A673 (cell line): ENCODE measurements at places on chromosomes 2 and 18.
A peak's percentile ranks its signal among the peaks of the same experiment; 100 is the strongest.

GRCh38 chr2:26412091-26412673, 10.5 kb downstream of the DRC1 start:
- no peak overlapping the region for H3K27ac ChIP-seq
- DNase-seq, result no peak
- no peaks in the 10 kb centered on the region for H3K4me1 ChIP-seq

GRCh38 chr2:45178359-45178758, 169.1 kb upstream of the SIX2 start:
- H3K36me3 ChIP-seq, result no peaks in the 10 kb centered on the region
- no peak overlapping the region for H3K27ac ChIP-seq
- H3K4me1 ChIP-seq, result peaks cover 3% of the 10 kb centered on the region
- no peak overlapping the region for H3K4me3 ChIP-seq
- H3K27me3 ChIP-seq, result peaks cover 12% of the 10 kb centered on the region
- no peak for DNase-seq

GRCh38 chr2:63882395-63883105, 40.9 kb downstream of the UGP2 start:
- H3K27me3 ChIP-seq, result no peaks in the 10 kb centered on the region
- H3K4me1 ChIP-seq, result peaks cover 7% of the 10 kb centered on the region
- peaks cover 31% of the 10 kb centered on the region for H3K36me3 ChIP-seq

- no peaks in the 10 kb centered on the region for H3K27me3 ChIP-seq
- no peaks in the 10 kb centered on the region for H3K36me3 ChIP-seq
- peak overlapping the region; percentile 71 for H3K4me3 ChIP-seq
- H3K4me1 ChIP-seq, result peaks cover 4% of the 10 kb centered on the region
Measured at GRCh38 chr18:49814147-49814499, 790 bp upstream of the ACAA2 start.

GRCh38 chr2:109243526-109244303, 114.7 kb downstream of the SH3RF3 start:
- no peak for DNase-seq
- H3K36me3 ChIP-seq, result no peaks in the 10 kb centered on the region
- H3K4me1 ChIP-seq, result no peaks in the 10 kb centered on the region
- H3K4me3 ChIP-seq, result no peak overlapping the region
- H3K27ac ChIP-seq, result no peak overlapping the region

GRCh38 chr2:168583064-168583709, 127.1 kb downstream of the CERS6 start:
- H3K4me1 ChIP-seq, result no peaks in the 10 kb centered on the region
- no peak overlapping the region for H3K27ac ChIP-seq
- H3K36me3 ChIP-seq, result no peaks in the 10 kb centered on the region
- no peak for DNase-seq

- no peaks in the 10 kb centered on the region for H3K4me1 ChIP-seq
- no peak overlapping the region for H3K27ac ChIP-seq
- H3K4me3 ChIP-seq, result no peak overlapping the region
- no peaks in the 10 kb centered on the region for H3K36me3 ChIP-seq
- no peak for DNase-seq
Measured at GRCh38 chr18:6997808-6998207, 119.8 kb downstream of the LAMA1 start.

GRCh38 chr2:111689174-111689573, 194.8 kb downstream of the ANAPC1 start:
- no peak overlapping the region for H3K27ac ChIP-seq
- no peaks in the 10 kb centered on the region for H3K27me3 ChIP-seq
- no peak overlapping the region for H3K4me3 ChIP-seq
- no peaks in the 10 kb centered on the region for H3K36me3 ChIP-seq
- DNase-seq, result no peak

GRCh38 chr2:98034745-98035144, 39.0 kb upstream of the TMEM131 start:
- no peaks in the 10 kb centered on the region for H3K4me1 ChIP-seq
- DNase-seq, result no peak
- H3K27ac ChIP-seq, result no peak overlapping the region
- no peaks in the 10 kb centered on the region for H3K27me3 ChIP-seq

DNA sequence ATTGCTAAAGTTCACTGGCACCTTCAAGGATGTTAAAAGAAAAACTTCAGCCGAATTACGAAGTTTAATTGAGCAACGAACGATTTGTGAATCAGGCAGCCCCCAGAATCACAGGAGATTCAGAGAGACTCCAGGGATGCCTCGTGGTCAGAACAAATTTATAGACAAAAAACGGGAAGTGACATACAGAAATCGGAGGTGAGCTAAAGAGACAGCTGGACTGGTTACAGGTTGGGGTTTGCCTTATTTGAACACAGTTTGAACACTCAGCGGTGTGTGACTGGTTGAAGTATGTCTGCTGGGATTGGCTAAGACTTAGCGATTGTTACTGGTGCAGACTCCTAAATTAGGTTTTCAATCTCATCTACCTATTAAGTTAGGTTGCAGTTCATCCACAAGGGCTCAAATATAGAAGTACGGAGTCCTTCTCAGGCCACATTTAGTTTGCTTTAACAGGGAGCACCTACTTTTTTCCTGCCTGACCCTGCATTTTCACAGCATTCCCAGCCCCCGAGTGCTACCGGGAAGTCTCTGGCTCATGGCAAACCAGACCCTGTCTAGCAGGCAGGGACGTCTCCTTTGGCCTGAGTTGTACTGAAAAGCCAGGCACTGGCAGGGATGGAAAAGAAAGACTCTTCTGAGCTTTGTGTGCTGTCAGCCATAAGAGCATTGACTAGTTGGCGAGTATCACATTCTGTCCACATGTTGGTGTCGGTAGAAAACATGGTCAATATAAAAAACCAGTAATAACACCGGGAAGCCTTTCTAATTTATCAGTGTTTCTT, 41.1 kb downstream of the CDCA7 start:
- peaks cover 18% of the 10 kb centered on the region for H3K27me3 ChIP-seq
- no peak overlapping the region for H3K27ac ChIP-seq
- no peak overlapping the region for H3K4me3 ChIP-seq
- no peaks in the 10 kb centered on the region for H3K4me1 ChIP-seq
- no peaks in the 10 kb centered on the region for H3K36me3 ChIP-seq

GRCh38 chr2:98730053-98730706, 752 bp downstream of the MGAT4A start:
- H3K4me3 ChIP-seq, result peak overlapping the region; percentile 43
- no peak overlapping the region for H3K27ac ChIP-seq
- H3K4me1 ChIP-seq, result no peaks in the 10 kb centered on the region
- H3K27me3 ChIP-seq, result peaks cover 68% of the 10 kb centered on the region
- no peaks in the 10 kb centered on the region for H3K36me3 ChIP-seq

DNA sequence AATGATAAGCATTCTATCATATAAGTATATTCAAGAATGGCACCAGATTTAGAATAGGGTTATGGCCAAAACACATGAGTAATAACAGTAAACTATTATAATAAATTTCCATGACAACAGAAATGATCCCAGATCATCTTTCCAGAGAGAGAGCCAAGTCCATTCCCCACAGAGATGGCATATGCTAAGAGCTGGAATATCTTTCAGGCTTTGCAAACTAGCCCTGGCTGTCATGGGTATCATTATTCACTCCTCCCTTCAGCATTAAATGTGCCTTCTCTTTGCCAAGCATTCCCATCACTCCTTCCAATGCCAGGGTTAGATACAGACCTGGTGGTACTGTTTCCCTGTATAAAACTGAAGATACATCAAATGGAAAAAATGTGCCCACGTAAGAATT, 10.9 kb downstream of the FEZ2 start:
- no peak overlapping the region for H3K27ac ChIP-seq
- no peak overlapping the region for H3K4me3 ChIP-seq
- no peak for DNase-seq
- peaks cover 14% of the 10 kb centered on the region for H3K4me1 ChIP-seq

GRCh38 chr2:217735034-217735433, 267.8 kb downstream of the TNS1 start:
- H3K36me3 ChIP-seq, result no peaks in the 10 kb centered on the region
- no peak overlapping the region for H3K27ac ChIP-seq
- H3K27me3 ChIP-seq, result no peaks in the 10 kb centered on the region

GRCh38 chr2:150606380-150607060, 119.1 kb upstream of the RND3 start:
- no peak for DNase-seq
- H3K36me3 ChIP-seq, result no peaks in the 10 kb centered on the region
- peaks cover 9% of the 10 kb centered on the region for H3K4me1 ChIP-seq
- H3K4me3 ChIP-seq, result no peak overlapping the region
- no peaks in the 10 kb centered on the region for H3K27me3 ChIP-seq

GRCh38 chr2:66550826-66551225, 115.9 kb downstream of the MEIS1 start:
- H3K4me3 ChIP-seq, result no peak overlapping the region
- peaks cover 20% of the 10 kb centered on the region for H3K36me3 ChIP-seq
- H3K27ac ChIP-seq, result no peak overlapping the region
- DNase-seq, result no peak
- H3K27me3 ChIP-seq, result no peaks in the 10 kb centered on the region

- H3K27me3 ChIP-seq, result peaks cover 6% of the 10 kb centered on the region
- DNase-seq, result no peak
- H3K4me1 ChIP-seq, result no peaks in the 10 kb centered on the region
- no peak overlapping the region for H3K27ac ChIP-seq
Measured at GRCh38 chr2:129667577-129667976, 311.9 kb upstream of the RAB6C start.

GRCh38 chr2:179348906-179349305, 84.3 kb upstream of the SESTD1 start:
- no peaks in the 10 kb centered on the region for H3K36me3 ChIP-seq
- peaks cover 6% of the 10 kb centered on the region for H3K4me1 ChIP-seq
- H3K27ac ChIP-seq, result no peak overlapping the region
- no peaks in the 10 kb centered on the region for H3K27me3 ChIP-seq

GRCh38 chr2:31296641-31297287, 62.8 kb downstream of the EHD3 start:
- no peaks in the 10 kb centered on the region for H3K4me1 ChIP-seq
- DNase-seq, result no peak
- H3K27me3 ChIP-seq, result no peaks in the 10 kb centered on the region
- H3K36me3 ChIP-seq, result no peaks in the 10 kb centered on the region

GRCh38 chr2:206260188-206261012, 14.1 kb upstream of the ZDBF2 start:
- H3K4me1 ChIP-seq, result no peaks in the 10 kb centered on the region
- no peak overlapping the region for H3K4me3 ChIP-seq
- peaks cover 92% of the 10 kb centered on the region for H3K27me3 ChIP-seq
- DNase-seq, result peak; percentile 31
- H3K27ac ChIP-seq, result no peak overlapping the region

GRCh38 chr2:40259900-40260299, 192.0 kb downstream of the SLC8A1 start:
- H3K4me1 ChIP-seq, result no peaks in the 10 kb centered on the region
- H3K4me3 ChIP-seq, result no peak overlapping the region
- H3K27me3 ChIP-seq, result peaks cover 6% of the 10 kb centered on the region
- no peak for DNase-seq

GRCh38 chr2:222311319-222311977, 12.7 kb upstream of the PAX3 start:
- peaks cover 44% of the 10 kb centered on the region for H3K4me1 ChIP-seq
- no peak overlapping the region for H3K27ac ChIP-seq
- no peak for DNase-seq

GRCh38 chr2:65231892-65232477, 4.4 kb downstream of the ACTR2 start:
- no peaks in the 10 kb centered on the region for H3K27me3 ChIP-seq
- peaks cover 14% of the 10 kb centered on the region for H3K36me3 ChIP-seq
- peak overlapping the region; percentile 70 for H3K27ac ChIP-seq
- peak; percentile 33 for DNase-seq
- no peak overlapping the region for H3K4me3 ChIP-seq

- H3K27ac ChIP-seq, result no peak overlapping the region
- H3K27me3 ChIP-seq, result peaks cover 10% of the 10 kb centered on the region
- no peaks in the 10 kb centered on the region for H3K36me3 ChIP-seq
- no peak overlapping the region for H3K4me3 ChIP-seq
Measured at GRCh38 chr2:238816291-238816690, 31.6 kb upstream of the TWIST2 start.

DNA sequence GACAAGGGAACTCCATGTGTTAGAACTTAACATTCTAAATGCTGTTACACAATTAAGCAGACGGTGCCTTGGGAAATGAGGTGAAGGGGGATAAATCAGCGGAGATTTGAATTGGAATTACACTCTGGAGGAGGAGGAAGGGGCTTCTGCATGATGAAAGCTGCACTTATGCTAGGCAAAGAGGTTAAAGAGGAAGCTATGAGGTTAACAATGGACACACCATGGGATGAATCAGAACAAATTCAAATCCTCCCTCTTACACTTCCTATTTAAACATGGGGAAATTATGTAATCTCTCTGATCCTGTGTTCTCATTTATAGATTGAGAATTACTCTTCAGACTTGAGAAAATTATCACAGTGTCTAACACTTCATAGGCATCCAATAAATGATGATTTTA, 121.5 kb upstream of the SIX2 start:
- no peaks in the 10 kb centered on the region for H3K36me3 ChIP-seq
- H3K4me1 ChIP-seq, result peaks cover 4% of the 10 kb centered on the region
- no peak for DNase-seq
- no peak overlapping the region for H3K27ac ChIP-seq

DNA sequence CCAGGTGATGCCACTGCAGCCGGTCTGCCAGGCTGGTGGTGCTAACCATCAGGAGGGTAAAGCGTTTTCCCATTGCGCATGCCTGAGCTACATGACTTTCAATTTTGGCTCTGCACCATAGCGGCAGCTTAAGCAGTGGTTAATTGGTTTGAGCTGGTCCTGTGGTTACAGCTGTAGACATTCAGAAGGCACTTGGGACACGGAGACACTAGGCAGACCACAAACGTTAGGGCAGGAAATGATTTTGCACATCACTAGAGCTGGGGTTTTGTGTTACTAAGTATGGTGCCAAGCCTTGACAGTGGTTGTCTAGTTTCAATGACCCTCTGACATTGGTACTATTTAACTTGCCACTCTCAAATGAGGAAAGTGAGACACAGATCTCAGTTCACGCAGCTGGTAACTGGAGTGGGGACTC, 28.9 kb upstream of the CNOT11 start:
- H3K27ac ChIP-seq, result no peak overlapping the region
- H3K36me3 ChIP-seq, result no peaks in the 10 kb centered on the region
- H3K27me3 ChIP-seq, result no peaks in the 10 kb centered on the region
- no peaks in the 10 kb centered on the region for H3K4me1 ChIP-seq
- no peak overlapping the region for H3K4me3 ChIP-seq

DNA sequence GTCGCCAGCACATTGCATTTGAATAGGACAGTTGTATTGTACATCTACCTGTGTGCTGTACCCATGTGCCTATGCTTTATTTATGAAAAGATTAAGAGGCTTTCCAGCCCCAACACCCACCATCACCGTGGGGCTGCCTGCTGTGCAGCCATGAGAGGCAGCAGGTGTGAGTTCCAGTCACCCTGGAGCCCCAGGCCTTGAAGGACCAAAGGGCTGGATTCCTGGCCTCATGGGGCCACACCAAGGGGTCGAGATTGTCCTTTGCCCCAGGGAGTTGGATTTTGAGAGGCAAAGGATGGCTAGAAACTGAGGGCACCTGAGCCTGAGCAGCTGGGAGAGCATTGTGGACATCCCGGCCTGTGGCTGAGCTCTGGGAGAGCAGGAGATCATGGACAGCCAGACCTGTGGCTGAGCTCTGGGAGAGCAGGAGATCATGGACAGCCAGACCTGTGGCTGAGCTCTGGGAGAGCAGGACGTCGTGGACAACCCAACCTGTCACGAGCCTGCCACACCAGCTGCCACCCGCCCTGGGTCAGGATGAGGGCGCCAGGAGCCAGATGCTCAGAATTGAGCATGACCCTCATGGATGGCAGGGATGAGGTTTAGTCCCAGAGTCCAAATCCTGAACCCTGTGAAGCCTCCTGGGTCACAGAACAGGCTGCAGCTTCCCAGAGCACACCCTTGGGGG, 182.5 kb upstream of the RAB6C start:
- H3K36me3 ChIP-seq, result no peaks in the 10 kb centered on the region
- H3K4me3 ChIP-seq, result no peak overlapping the region
- no peak for DNase-seq
- peaks cover 20% of the 10 kb centered on the region for H3K27me3 ChIP-seq
- H3K27ac ChIP-seq, result no peak overlapping the region

GRCh38 chr2:237746302-237747080, 52.1 kb upstream of the RBM44 start:
- H3K36me3 ChIP-seq, result peaks cover 2% of the 10 kb centered on the region
- H3K27ac ChIP-seq, result no peak overlapping the region
- H3K4me3 ChIP-seq, result no peak overlapping the region
- H3K27me3 ChIP-seq, result no peaks in the 10 kb centered on the region
- peaks cover 3% of the 10 kb centered on the region for H3K4me1 ChIP-seq
